Substantia nigra (tissue), 51 donors: ENCODE measurements at places on chromosomes 3 and 15.

DNA sequence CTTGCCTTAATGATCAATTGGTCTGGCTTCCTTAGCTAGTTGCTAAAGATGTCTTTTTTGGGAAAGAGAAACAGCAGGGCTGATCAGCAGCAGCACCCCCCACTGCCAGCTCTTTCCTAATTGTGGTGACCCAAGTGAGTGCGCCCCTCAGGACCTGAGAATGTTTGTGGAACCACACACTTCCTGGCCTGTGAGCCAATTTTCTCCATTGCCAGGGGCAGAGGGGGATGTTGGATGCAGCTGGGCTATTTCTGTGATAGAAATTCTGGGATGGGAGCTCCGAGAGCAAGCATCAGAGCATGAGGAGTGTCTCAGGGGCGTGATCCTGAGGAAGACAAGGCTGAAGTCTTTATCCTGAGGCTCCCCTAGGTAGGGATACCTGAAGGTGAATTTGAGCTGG lies 66.6 kb downstream of the CLDN11 start:
- no peak for DNase-seq

DNA sequence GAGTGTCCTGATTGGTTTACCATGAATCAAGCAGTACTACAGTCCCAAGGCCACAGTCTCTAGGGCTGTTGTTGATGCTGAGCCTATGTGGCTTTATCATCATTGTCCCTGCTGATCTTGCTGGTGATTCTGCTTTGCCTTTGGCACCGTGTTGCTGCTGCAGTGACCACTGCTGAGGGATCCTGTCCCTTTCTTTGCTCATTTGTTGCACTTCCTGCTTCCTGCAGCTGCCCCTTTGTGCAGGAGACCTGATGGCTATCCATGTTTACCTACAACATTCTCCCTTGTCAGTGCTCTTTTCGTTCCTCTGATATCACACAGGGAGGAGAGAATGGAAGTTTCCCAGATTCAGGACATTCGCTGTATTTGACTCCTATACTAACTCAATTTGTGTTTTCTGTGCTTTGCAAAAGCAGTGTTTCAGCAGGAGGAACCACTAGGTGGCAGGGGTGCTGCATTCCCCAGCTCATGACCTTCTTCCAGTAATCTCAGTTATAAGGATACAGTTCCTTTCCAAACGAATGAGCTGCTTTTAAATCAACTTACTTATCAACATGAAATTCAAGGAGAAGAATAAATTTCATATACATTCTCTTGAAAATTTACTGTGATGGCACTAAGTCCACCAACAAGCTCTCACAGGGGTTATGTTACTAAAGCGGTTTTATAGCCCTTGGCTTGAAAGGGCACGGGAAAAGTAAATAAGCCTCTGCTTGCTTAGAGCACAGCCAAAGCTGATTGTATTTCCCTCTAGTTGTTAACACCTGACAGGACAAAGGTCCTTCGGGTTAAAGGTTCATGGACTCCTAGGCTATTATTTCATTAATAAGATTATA lies 9.7 kb upstream of the THUMPD3 start:
- DNase-seq = peak; percentile 62

DNA sequence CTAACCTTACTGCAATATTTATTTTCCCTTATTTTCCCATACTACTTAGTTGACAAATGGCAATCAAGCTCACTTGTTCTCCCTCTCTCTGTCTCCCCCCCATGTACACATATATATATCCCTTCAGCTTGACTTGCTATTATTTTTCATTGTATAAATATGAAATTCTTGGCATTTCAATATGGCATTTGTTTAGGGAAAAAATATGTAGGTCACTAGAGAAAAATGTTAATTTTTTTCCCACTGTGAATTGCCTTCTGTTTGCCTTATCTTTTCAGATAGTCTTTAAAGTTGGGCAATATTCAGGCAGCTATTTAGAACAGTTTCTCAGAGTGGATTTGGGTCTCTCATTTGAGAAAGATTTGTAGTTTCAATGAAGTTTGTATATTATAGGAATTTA lies 62.8 kb upstream of the UTS2B start:
- DNase-seq = no peak

- DNase-seq = no peak
Observed at GRCh38 chr15:82139823-82140268, 94.0 kb upstream of the MEX3B start.

DNA sequence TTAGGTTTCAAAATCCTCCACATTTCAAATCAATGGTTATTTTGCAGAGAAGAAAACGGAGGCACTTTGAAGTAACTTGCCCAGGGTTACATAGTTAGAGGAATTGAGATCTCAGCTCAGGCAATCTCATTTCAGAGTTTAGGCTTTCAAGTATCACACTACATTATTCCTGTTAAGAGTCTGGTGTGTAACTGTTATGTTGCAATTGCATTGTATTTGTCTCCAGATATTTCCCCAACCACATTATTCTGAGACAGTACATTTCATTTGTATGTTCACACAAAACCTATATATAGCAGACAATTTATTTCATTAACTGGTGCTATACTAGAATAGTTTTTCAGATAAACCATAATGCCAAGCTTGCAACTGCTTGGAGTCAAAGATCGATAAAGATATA lies 154.2 kb upstream of the TSPAN3 start:
- DNase-seq = no peak

GRCh38 chr3:115928376-115928775 lies 305.1 kb downstream of the GAP43 start:
- no peak for DNase-seq

DNA sequence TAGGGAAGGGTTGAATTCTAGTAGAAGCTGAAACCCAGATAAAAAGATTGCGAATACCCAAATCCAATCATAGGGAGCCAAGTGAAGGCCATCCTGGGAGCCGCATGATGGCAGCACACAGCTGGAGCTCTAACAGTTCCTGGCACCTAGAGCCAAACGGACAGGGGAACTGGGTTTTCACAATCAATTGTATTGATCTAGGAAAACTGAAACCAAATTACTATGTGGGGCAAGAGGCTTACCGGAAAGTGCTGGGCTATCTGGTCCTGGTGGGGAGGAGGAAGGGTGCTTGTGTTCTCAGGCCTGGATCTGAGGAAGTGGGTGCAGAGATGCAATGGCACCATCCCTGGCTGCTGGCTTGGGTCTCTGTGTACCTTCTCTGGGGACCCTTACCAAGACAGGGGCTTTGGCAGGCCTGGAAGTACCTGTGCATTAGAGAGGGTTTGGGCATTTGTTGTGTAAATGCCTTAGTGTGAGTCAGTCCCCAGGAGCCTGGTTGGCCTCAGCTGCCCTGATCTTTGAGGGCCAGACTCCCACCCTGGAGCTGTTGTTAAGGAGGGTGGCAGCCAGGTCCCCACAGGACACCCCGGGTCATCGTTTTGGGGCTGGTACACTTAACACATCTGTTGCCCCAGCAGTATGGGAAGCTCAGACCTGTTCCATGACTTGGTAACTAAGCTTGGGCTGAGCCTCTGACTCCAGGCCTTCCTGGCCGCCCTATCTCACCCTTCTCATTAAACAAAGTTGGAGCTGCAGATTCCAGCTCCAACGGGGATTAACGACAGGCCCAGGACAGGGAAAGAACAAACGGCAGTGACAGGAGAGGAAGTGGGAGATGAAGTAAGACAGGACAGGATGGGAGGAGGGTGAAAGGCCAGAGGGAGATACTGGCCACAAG lies 8.9 kb upstream of the FURIN start:
- DNase-seq = no peak

GRCh38 chr3:40035177-40035576 lies 225.8 kb downstream of the MYRIP start:
- no peak for DNase-seq
